ENCODE measurements at places on chromosomes 2 and 18.

- no peak for DNase-seq
Observed at GRCh38 chr2:147703171-147703570, 141.7 kb upstream of the ACVR2A start.

GRCh38 chr2:201642086-201642578 lies 1.2 kb downstream of the TMEM237 start:
- DNase-seq = no peak

- DNase-seq = no peak
Observed at GRCh38 chr18:31329787-31330438, 12.0 kb downstream of the DSG1 start.

DNA sequence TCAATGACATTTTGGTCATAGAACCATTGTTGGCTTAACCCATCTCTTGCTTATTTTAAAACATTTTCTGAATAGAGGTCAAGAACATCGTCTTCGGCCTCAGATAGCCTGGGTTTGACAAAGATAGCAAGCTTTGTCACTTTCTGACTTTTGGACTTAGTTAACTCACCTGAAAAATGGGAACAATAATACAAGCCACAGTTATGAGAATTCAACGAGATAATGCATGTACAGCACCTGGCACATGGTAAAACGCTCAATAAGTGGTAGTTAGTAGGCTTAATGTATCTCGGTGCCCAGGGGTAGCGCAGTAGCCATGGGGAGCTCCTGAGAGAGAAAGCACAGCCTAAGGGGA lies 446 bp upstream of the COPS7B start:
- no peak for DNase-seq

DNA sequence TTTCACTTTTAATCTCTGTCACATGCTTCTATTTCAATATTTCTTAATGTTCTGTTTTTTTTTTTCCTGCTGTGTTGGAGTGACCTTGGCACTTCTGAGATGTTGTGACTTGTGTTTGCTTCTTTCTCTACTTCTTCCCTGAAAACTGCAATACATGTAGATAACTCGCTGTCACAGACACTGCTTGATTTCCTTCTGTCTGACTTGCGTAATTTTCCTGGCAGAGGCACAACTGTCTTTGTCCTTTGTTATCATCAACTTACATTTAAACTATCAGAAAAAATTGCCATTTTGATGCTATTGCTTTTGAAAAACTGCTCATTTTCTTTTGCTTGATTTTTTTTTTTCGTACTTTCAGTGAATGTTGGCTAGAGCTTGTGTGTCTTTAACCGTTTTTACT lies 69.0 kb downstream of the BABAM2 start:
- no peak for DNase-seq

- no peak for DNase-seq
Observed at GRCh38 chr2:197705912-197706838, 1.0 kb downstream of the MARS2 start.

- DNase-seq = peak; percentile 11
Observed at GRCh38 chr18:46155641-46156051, 51.5 kb downstream of the HAUS1 start.

DNA sequence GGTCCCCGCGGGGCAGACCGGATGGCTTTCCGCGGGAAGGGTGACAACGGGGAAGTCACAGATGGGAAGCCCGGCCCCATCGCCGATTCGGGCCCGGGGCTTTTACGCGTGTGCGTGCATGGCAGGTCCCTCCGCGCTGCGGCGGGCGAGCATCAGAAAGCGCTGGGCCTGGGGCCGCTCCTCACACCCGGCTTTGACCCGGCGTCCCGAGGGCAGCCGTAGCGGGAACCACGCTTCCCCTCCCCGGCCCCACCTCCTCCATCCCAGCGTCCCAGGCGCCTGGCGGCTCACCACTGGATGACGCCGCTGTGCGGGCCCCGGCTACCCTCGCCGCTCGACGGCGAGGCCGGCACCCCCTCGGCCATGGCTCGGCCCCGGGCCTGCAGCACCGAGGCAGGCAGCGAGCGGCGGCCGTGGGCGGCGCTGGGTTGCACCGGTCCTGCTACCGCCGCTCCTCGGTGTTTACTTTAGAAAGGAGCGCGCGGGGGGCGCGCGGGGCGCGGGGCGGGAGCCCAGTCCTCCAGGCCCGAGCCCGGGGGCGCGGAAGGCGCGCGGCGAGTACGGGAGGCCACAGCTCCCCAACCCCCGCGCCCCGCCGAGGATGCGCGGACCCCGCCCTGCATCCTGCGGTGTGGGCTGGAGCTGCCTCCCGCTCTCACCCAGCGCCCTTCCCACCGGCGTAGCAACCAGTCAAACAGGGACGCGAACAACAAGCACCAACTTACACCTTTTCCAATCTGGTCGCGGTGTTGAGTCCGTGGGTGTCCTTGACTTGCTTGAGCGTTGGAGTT lies 806 bp downstream of the RFX8 start:
- DNase-seq = peak; percentile 19

- DNase-seq = no peak
Observed at GRCh38 chr2:233412405-233412804, 58.1 kb downstream of the DGKD start.

DNA sequence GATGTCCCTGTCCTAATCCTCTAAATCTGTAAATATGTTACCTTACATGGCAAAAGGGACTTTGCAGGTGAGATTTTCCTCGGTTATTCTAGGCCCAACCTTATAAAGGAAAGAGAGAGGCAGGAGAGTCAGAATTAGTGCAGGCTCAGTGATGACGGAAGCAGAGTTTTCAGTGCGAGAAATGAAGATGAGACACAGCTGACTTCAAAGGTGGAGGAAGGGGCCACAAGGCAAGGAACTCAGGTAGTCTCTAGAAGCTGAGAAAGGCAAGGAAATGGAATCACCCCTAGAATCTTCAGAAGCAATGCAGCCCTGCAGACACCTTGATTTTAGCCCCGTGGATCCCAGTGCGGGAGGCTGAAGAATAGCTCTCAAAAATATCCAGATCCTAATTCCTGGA lies 7.2 kb upstream of the LCLAT1 start:
- no peak for DNase-seq

DNA sequence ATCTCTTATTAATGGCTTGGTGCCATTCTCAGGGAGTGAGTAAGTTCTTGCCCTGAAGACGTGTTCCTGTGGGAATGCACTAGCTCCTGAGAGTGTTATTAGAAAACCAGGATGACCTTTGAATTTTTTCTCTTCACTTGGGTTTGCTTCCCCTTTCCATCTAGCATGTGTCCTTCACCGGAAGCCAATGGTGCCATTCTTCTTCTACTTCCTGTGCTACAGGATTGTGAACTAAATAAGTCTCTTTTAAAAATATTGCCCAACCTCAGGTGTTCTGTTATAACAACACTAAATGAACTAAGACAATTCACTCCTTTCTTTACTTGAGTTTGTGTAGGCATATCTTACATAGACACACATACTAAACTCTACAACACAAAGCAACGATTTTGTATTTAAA lies 447.0 kb downstream of the SOX11 start:
- DNase-seq = no peak

GRCh38 chr2:15808204-15808910 lies 132.0 kb upstream of the MYCN start:
- DNase-seq = no peak

DNA sequence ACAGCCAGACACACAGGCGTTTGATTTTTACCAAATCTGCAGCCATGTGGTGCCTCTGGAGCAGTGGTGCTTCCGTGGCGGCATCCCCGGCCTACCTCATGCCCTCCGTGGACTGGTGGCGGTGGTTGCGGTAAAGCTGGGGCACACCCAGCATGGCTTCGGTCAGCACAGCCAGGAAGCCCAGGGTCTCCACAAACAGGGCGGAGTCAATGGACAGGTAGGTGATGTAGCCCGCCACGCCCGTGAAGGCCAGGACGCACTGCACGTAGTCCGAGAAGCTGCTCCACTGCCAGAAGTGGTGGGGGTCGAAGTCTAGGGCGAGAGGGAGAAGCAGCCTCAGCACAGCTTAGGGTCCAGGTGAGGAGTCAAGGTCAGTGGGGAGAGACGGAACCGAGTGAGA lies 32.4 kb downstream of the SLC66A2 start:
- no peak for DNase-seq

- DNase-seq = no peak
Observed at GRCh38 chr2:126187668-126188067, 468.3 kb upstream of the GYPC start.

DNA sequence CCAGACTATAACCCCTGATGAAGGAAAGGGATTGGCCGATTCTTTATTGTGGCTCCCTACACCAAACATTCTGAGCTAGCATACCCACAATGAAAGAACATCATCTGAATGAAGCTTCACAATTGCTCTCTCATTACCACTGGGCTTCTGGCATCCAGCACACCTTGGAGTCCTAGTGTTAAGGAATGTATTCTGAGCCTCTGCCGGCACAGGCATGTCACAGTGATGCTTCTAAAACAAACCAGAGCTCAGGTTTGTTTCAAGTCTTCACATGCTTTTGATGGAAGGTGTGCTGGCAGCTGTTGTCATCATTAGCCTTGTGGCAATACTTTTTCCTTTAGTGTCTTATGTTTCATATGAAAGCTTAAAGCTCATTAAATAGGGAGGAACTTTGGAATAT lies 76.3 kb upstream of the RBBP8 start:
- DNase-seq = no peak

DNA sequence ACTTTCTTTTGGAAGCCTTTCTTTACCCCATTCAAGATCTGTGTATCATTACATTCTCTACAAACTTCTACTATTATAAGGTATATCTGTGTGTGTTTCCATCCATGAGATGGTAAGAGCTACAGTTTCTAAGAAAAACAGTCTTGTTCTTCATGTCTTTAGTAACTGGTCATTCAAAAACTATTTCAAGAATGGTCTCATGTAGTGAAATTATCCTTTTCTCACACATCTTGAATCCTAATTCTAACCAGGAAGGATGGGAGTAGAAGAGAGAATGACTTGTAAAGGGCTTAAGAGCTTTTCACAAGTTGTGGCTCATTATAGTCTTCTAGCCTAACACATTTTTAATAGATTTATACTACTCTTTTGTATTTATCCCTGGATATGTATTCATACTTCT lies 47.3 kb downstream of the ROCK1 start:
- no peak for DNase-seq

DNA sequence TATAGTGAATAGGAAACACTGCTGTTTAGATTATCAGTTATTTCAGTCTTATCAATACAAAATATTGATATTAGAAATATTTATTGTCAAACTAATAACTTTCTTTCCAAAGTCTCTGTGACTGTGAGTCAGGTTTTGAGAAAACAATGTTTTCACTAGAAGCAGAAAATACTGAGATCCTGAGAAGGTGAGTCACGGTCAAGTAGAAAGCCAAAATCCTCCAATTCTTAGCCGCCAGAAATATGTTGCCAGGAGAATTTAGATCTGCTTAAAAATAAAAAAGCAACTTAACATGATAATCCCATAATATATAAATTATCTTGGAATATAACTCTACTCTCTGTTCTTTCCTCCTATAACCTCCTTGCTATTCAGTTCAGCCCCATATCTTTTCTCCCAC lies 181.9 kb upstream of the NRXN1 start:
- DNase-seq = no peak

- DNase-seq = no peak
Observed at GRCh38 chr2:132623096-132623839, 46.7 kb downstream of the LYPD1 start.

DNA sequence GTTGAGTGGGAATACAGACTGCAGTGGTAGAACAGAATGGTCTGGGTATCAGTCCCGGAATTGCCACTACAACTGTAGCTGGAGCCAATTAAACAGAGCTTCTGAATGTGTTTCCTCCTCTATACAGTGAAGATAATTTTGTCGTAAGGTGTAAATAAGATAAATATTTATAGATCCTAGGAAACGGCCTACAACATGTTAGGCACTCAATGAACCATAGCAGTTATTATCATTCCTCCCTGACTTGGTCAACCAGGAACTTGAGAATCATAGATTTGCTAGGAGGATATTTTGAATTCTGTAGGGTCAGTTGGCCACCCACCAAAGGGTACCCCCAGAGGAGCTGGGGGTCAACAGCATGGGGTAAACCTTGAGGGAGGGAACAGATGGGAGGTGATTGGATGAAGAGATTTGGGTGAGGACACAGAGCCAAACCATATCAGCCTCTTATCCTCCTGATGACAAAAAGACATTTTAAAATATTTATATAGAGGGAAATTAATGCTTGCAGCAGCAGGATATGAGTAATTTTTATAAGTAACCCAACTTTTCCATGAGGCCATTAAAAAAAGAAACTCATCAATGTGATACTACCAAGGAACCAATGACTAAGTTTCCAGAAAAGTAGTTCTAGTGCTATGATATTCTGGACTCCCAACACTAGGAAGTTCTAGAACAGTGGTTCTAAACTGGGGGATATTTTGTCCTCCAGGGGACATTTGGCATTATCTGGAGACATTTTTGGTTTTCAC lies 4.0 kb downstream of the DHRS9 start:
- DNase-seq = no peak

DNA sequence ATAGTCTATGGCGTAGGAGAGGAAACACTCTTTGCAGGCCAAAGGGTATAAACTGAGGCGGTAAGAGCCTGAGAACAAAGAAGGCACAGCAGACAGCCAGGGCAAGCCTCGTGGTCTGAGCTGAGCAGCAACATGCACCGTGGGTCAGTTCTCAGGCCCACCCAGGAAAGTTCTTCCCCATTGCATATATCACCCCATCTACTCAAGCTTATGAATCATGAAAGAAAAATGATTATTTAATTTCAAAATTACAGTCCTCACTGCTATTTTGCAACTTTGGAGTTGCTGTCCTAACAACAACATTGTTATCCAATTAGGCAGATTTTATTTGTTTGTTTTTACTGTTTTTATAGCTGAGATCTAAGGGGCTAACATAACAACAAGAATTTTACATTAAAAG lies 54.7 kb upstream of the RIOK3 start:
- DNase-seq = no peak

DNA sequence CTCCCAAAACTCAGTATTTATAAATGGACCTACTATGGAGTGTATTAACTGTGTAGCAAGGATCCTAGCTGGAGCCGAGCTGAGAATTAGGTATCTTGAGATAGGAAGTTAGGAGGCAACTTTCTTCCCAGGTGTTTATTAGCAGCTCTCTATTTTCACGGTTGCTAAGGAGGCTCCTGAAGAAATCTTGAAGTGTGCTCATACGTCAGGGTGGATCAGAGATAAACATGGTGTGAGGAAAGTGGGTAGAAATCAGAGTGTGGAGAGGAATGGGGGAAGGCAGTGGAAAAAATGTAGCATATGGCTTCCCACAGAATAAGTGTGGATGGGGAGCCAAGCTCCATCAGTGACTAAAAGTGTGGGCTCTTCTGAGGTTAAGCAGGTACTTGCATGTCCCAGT lies 104.3 kb downstream of the ABCA12 start:
- DNase-seq = no peak

DNA sequence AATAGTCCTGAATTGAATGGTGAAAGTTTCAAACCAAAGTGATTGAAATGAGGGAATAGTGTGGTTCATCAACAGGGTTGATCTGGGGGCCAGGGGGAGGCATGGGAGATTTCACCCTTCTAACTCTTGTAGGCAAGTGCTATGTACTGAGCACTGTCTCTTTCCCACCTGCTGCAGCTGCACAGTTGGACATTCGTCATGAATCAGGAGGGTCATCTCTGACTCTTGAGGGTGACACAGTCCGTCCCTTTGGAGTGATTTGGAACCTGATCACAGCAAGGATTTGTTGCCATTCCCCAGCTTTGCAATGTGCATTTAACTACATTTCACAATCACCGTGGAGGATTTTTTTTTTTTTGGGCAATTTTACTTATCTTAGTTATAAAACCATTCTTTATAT lies 224.6 kb downstream of the PHLPP1 start:
- DNase-seq = no peak

- DNase-seq = no peak
Observed at GRCh38 chr2:162057426-162057825, 16.6 kb downstream of the DPP4 start.
